CD8-positive, alpha-beta memory T cell (primary cell): ENCODE measurements at places on chromosomes 6 and 20. TPM values are rescaled to one million over a fixed set of nuclear protein-coding genes. Genes with fewer than 3 reads are reported as not detected.

- peak; percentile 37 for DNase-seq
- H3K4me1 ChIP-seq: peaks cover 67% of the 10 kb centered on the region
- H3K27me3 ChIP-seq: no peaks in the 10 kb centered on the region
- peak overlapping the region; percentile 93 for H3K27ac ChIP-seq
- H3K36me3 ChIP-seq: no peaks in the 10 kb centered on the region
- H3K4me3 ChIP-seq: peak overlapping the region; percentile 66
Observed at GRCh38 chr6:75602246-75603105, 796 bp downstream of the SENP6 start.

DNA sequence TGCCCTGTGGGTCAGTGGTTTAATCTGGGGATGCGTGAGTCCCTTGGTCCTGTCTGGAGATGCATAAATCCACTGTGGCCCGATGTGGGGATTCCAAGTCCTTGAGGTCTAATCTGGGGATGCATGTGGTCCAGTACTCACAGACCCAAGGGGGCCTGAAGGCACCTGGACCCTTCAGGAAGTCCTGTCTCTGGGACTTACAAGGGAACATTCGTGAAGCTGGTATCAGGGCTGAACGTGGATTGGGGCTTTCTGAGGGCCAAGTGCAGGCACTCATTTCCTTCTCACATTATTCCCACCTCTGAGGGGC is 25.2 kb upstream of the GTSF1L start:
- no peak overlapping the region for H3K4me3 ChIP-seq
- no peaks in the 10 kb centered on the region for H3K27me3 ChIP-seq
- no peak for DNase-seq
- no peak overlapping the region for H3K27ac ChIP-seq

DNA sequence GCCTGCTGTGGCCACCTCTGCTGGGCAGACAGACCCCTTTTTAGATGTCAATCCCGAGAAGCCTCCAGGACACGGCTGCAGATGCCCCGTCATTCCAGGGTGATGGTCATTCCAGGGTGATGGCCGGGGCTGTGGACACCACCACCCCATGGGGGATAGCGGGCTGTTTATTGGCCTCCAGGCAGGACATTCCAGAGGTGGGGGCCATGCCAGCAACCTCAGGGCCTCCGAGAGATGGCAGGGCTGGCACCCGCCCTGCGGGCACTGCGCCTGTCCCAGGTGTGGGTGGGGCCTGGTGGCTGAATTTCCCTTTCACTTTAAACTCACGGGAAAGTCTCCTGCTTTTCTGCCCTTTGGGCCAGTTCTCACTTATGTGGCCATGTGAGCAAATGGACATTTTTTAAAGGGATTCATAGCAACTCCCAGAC is 14.5 kb downstream of the COL9A3 start:
- no peaks in the 10 kb centered on the region for H3K4me1 ChIP-seq
- H3K27me3 ChIP-seq: no peaks in the 10 kb centered on the region
- H3K4me3 ChIP-seq: no peak overlapping the region
- DNase-seq: no peak
- no peaks in the 10 kb centered on the region for H3K36me3 ChIP-seq

DNA sequence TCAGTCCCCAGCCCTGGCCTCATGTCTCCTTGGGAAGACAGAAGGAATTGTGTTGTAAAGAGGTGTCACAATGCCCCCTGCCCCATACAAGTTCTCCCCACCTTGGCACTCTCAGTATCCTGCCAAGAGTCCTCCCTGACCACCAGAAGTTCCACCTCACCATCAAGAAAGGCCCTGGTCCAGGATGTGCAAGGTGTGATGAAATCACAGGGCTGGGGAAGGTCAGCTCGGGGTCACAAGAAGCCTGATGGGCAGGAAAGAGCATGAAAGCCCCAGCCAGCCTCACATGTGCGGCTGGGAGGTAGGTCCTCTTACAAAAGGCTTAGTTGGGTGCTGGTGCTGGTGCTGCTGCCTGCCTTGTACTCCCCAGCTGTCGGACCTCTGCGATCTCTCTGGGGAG is 12.9 kb upstream of the C6orf132 start:
- DNase-seq: no peak
- no peaks in the 10 kb centered on the region for H3K27me3 ChIP-seq
- no peak overlapping the region for H3K27ac ChIP-seq
- no peak overlapping the region for H3K4me3 ChIP-seq
- H3K36me3 ChIP-seq: no peaks in the 10 kb centered on the region
- H3K4me1 ChIP-seq: no peaks in the 10 kb centered on the region

DNA sequence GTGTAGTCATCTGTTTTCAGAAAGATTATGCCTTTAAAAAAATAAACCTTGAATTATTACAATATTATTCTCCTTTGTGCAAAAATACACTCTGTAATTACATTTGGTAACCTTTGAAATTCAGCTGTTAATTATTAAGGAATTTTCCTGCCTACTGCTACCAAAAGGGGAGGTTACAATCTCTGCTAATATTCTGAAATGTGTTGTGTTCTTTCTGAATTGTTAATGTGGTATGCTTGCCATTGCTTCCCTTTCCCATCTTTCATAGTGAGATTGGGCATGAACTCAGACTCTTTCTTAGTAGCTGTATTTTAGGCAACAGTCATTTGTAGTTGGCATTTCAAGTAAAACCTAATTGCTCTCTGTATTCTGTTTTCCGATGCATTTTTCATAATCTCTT is 73.0 kb downstream of the PHF3 start:
- no peaks in the 10 kb centered on the region for H3K4me1 ChIP-seq
- no peak overlapping the region for H3K27ac ChIP-seq
- no peak overlapping the region for H3K4me3 ChIP-seq
- no peaks in the 10 kb centered on the region for H3K27me3 ChIP-seq
- DNase-seq: no peak

DNA sequence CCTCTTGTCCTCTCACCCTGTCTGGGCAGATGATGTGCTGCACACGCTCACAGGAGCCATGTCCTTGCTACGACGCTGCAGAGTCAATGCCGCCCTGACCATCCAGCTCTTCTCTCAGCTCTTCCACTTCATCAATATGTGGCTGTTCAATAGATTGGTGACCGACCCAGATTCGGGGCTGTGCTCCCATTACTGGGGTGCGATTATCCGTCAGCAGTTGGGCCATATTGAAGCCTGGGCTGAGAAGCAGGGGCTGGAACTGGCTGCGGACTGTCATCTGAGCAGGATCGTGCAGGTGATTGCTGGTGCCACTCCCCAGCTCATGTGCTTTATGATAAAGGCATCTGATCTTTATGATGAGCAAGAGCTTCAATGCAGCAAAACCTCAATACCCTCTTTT is 82.3 kb upstream of the KIF25 start:
- no peak for DNase-seq
- H3K36me3 ChIP-seq: no peaks in the 10 kb centered on the region
- H3K4me3 ChIP-seq: no peak overlapping the region
- H3K27ac ChIP-seq: no peak overlapping the region

DNA sequence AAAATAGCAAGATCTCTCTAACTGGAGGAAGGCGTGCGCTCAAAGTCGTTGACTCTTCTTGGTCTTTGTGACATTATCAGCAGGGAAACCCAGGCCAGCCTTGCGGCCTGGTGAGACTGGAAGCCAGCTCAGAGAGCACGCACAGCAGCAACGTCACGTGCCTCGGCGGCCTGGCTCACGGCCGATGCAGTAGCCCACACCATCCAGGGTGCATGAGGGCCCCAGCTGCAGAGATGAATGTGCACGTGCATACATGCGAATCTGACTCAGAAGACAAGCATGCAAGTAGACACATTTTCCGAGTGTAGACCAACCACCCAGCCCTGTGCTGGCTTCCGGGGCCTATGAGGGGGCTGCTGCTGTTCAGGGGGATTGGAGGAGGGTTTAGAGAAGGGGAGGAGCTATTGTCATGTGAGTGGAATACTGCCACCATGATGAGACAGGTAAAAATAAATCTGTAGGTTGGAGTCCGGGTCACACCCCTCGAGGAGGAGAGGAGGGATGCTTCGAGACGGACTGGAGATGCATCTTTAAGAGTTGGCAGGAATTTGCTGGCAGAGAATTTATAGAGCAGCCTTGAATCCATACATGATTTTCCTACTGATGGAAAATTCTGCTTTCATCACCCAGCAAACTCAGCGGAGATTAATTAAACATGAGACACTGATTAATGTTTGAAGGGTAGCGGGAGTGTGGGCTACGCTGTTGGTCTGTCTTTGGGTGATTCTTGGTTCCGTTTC is 388.2 kb downstream of the CDH4 start:
- DNase-seq: no peak
- no peaks in the 10 kb centered on the region for H3K27me3 ChIP-seq
- no peaks in the 10 kb centered on the region for H3K4me1 ChIP-seq
- H3K36me3 ChIP-seq: no peaks in the 10 kb centered on the region
- no peak overlapping the region for H3K27ac ChIP-seq
- no peak overlapping the region for H3K4me3 ChIP-seq

Gene RAD21L1
- total RNA-seq: not detected

Gene OSER1
- total RNA-seq: 24.8 TPM

Gene CCM2L
- total RNA-seq: not detected

Gene POM121L2
- total RNA-seq: not detected

Gene CLVS2
- total RNA-seq: not detected
